ENCODE measurements at places on chromosomes 2 and 18.

DNA sequence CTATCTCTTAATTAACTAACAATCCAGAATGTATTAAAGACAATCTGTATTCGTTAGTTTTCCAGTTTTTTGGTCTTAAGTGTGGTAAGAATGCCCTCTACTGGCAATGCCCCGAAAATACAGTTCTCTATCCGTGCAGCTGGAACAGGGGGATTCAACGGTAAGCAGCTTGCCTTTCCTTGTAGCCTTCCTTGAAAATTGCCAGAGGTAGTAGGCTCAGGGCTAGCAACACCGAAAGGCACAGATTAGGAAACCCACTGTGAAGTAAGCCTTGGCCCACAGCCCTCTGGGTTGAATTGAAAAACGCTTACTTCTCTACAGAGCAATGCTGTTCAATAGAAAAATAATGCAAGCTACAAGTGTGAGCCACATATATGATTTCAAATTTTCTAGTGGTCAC is 17.1 kb upstream of the VPS4B start:
- no peak for DNase-seq

GRCh38 chr18:74268933-74269620 is 22.7 kb downstream of the CYB5A start:
- no peak for DNase-seq

GRCh38 chr2:231181860-231182512 is 16.4 kb upstream of the ARMC9 start:
- DNase-seq = no peak

DNA sequence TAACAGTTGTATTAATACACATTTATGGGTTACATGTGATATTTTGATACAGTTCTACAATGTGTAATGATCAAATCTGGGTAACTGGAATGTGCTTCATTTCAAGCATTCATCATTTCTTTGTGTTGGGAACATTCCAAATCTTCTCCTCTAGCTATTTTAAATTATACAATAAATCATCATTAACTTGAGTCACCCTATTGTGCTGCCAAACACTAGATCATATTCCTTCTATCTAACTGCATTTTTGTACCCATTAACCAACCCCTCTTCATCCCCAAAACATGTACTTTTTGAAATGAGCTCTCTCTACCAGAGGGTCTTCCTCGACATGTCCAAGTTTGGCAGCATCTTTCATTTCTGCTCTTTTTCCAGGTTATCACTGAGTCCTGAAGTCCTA is 81.1 kb upstream of the TTC39C start:
- DNase-seq = no peak

- no peak for DNase-seq
Measured at GRCh38 chr2:232611559-232612218, 21.7 kb upstream of the EFHD1 start.

DNA sequence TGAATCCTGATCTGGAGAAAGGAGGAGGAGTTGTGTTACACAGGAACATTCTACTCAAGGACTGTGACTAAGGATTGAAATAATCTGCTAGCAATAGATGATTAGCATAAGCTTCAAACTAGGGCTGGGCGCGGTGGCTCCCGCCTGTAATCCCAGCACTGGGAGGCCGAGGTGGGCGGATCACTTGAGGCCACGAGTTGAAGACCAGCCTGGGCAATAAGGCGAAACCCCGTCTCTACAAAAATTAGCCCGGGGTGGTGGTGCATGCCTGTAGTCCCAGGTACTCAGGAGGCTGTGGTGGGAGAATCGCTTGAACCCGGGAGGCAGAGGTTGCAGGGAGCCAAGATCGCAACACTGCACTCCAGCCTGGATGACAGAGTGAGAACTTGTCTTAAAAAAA is 1.5 kb downstream of the TRMT61B start:
- DNase-seq = no peak

- DNase-seq = no peak
Measured at GRCh38 chr2:176876493-176877103, 336.0 kb upstream of the HNRNPA3 start.

- DNase-seq = no peak
Measured at GRCh38 chr2:3779496-3780049, 76.2 kb downstream of the DCDC2C start.

GRCh38 chr2:162370931-162371330 is 27.0 kb downstream of the GCA start:
- DNase-seq = no peak

DNA sequence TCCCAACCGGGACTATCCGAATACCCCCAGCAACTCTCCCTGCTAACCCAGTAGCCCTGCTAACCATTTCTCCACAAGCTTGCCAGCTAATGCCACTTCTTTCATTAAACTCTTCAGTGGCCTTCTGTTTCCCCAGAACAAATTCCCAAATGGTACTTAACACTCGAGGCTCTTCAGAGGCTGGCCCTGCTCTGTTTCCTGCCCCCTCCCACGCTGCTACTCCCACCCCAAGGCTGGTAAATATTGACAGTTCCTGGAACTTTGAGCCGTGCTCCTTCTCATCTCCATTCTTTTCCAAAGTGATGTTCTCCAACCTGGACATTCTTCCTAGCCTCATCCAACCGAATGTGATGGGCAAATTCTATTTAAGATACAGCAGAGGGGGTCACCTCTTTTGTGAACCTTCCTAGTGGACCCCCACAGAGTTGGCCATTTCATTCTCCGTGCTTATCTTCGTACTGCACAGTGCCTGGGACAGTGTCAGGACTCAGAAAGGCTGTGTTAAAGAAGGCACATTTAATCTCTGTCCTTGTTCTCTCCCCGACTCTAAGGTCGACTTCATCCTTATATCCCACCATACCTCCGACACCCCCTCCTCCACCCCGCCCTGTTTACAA is 3.2 kb upstream of the KIDINS220 start:
- no peak for DNase-seq

DNA sequence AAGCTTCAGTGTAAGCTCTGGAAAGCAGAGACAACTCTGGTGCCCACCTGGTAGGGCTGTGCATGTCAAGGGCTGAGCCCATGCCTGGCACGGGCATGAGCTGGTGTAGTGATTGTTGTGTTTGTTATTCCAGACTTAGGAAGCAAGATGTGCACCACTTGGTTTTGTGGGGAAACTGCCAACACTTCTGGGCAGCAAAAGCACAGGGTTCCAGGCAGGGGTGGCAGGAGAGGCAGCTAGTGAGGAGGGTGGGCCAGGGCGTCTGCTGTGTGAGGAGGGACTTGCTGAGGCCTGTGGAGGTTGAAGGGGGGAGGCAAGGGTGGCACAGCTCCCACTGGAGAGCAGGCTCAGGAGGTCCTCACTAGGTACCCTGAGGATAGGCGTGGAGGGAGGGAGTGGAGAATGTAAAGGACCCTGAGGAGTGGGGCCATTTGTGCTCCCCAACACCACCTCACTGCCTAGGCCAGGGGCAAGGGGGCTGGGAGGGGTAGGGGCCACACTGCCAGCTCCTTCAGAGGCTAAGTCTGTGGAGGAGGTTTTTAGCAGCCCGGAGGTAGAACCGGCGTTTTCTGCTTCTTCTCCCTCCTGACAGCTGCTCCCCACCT is 104.0 kb upstream of the POU3F3 start:
- DNase-seq = no peak

DNA sequence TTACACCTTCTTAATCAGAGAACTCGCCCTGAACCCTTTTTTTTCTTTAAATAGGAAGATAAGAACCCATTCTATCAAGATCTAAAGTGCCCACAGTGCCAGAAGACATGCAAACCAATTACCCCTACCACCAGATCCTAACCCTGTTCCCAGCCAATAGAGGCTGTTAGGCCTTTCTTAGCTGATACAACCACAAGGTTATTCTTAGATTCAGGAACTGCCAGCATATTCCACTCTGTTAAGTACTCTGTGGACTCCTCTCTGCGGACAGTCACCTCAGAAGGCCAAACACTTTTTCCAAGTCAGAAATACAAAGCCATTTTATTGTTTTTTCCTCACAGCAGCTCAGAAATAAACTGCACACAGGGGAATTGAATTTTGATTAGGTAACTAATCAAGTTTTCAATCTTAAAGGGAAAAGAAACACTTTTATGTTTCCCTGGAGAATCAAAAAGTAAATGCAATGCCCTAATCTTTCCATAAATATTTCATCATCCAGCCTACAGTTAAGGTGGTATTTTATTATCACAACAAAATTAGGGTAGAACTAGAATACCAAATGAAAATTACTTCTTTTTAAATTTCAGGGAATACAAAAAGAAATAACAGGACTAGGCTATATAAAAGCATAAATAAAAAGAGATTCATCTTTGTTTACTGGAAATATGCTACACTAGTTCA is 111.4 kb downstream of the NBAS start:
- DNase-seq = no peak

DNA sequence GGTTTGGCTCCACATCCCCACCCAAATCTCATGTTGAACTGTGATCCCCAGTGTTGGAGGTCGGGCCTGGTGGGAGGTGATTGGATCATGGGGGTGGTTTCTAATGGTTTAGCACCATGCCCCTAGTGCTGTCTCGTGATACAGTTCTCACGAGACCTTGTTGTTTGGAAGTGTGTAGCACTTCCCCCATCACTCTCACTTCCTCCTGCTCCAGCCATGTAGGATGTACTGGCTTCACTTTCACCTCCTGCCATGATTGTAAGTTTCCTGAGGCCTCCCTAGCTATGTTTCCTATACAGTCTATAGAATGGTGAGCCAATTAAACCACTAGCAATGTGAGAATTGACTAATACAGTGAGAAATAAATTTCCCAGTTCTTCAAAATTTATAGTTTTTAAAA is 325.9 kb downstream of the FSIP2 start:
- DNase-seq = no peak

DNA sequence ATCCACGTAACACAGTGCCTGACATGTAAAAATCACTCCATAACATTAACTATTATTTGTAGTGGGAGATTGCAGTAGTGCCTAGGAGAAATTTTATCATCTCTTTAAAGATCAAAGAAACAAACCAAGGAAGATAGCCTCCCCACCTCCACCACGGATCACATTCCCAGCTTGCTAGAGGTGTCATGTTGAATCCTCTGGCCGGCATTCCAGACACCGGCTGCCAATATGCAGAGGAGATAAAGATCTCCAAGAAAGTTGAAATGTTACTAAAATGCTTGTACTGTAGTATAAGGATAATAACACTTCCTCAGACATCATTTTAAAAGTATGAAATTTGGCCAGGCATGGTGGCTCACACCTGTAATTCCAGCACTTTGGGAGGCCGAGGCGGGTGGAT is 6.1 kb upstream of the ATG16L1 start:
- no peak for DNase-seq

DNA sequence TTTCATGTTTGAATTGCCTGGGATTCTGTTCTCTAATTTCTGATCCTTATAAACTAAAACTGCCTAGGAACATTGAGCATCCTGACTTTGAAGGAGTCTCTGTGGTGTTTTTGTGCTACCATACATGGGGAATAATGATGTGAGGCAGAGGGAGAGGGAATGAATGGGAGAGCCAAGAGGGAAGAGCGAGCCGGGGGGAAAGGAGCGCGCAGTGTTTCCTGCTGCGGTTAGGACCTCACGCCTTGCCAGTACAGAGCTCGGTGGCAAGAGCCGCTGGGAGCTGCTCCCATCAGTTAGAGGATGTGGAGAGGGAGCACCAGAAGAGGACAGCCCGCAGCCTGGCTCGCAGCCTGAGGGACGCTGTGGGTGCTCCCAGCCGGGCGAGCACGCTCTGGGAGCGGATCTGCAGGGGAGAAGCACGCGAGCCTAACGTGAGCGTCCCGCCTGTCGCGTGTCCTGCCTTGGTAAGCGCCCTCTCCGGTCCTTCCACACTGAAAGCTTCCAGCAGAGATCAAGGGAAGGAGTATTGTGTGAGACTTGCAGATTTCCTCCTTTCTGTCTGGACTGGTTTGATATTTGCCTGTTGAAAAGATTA is 114.7 kb downstream of the FAM210A start:
- no peak for DNase-seq

DNA sequence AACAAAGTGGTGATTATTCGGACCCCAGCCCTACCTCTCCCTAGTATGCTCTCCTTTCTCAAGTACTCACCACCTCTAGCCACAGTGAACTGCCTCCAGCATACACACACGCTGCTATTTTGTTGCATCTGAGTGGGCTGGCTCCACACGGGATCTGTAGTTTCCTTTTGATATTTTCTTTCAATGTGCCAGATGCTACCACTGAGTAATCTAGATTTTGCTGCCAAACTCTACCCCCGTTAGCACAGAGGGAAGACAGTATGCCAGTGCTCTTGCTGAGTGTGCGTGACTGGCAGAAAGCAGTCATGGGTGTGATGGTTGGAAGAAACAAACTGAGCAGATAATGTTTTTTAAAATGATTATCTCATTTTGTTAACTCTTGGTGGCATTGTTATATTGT is 11.6 kb downstream of the CFLAR start:
- DNase-seq = no peak

GRCh38 chr2:69366-70344 is 23.4 kb upstream of the FAM110C start:
- DNase-seq = no peak

DNA sequence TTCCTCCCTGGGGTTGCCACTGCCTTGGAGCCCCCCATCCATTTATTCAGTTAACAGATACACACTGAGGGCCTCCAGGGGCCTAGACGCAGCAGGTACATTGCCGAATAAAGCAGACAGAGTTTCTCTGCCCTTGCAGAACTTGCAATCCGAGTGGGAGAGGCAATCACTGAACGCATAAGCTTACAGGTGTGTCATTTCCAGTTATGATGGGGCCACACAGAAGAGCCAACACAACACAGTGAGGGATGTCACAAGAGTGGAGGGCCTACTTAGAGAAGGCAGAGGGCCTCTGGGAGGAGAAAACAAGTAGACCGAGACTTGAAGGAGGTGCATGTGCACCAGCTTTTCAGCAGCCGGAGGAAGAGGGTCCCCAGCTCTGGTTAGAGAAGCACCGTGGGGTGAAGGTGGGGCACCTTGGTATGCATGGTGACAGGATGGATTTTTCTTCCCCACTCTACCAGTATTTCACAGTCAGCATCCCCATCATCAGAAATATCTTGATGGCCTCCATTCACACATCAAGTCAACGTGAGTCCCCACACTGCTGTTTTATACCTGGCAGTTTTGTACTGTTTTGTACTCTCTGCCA is 150.9 kb downstream of the SMAD7 start:
- DNase-seq = peak; percentile 47

GRCh38 chr2:240629619-240629967 is 4.3 kb downstream of the GPR35 start:
- DNase-seq = no peak

GRCh38 chr18:3447068-3447894 is 2.7 kb upstream of the TGIF1 start:
- peak; percentile 80 for DNase-seq

DNA sequence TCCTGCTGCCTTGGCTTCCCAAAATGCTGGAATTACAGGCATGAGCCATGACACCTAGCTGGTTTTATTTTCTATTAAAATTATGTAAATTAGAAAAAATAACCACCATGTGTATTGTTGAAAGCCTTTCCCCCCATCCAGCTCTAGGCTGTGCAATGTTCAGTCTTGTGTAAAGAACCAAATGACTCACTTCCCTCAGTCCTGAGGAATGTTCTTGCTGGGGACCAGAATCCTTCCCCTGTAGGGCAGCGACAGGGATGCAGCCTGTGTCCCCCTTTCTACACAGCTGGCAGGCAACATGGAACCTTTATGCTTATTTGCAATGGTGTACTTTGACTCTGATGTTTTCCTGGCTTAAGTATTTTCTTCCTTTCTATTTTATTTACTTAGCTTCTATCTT is 29.4 kb downstream of the AOX1 start:
- DNase-seq = no peak

- DNase-seq = no peak
Measured at GRCh38 chr2:241701149-241701398, 765 bp upstream of the ING5 start.

Data from type B pancreatic cell (in vitro differentiated cells).